HuH-7.5 (cell line): ENCODE measurements at places on chromosomes 13 and 19.

DNA sequence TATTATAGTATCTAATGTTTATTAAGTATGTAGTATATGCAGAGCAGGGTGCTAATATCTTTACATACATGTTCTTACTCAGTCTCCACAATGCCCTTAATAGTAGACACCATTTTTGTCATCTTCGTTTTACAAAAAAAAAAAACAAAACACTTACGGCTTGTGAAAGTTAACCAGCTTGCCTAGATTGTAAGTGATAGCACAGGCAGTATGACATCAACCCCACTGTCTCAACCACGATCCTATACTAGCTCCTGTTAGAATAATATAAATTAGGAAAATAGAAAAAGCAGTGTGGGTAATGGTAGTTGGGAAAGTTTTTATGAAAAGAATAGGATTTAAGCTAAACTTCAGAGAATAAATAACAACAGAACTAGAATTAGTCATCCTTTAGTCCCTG lies 34.3 kb downstream of the MICU2 start:
- DNase-seq, result no peak

DNA sequence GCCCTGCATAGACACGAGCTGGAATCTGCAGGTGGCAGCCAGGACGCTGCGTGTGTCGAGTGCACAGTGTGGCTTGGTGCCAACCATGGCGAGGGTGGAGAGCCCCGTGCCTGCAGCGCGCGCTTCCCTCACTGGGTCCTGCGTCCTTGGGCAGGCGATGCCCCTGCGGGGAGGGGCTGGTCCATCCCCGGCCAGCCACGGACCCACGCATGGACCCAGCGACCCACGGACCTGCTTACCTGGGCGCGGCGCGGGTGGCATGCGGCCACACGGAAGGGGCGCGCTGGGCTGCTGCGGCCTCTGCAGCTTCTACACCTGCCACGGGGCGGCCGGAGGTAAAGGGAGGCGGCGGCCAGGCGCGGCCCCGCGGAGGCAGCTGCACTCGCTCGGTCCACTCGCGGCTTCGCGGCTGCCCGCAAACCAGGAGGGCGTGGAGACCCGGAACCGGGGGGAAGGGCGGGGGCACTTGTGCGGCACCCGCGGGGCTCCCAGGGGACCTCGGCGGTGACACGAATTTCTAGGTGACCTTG lies 569 bp upstream of the MCF2L start:
- no peak for DNase-seq

- DNase-seq, result no peak
These were observed 7.3 kb upstream of the C13orf46 start for GRCh38 chr13:113981194-113981605.

GRCh38 chr13:93903909-93904308 lies 575.6 kb downstream of the DCT start:
- DNase-seq, result no peak

- DNase-seq, result no peak
These were observed 617.0 kb downstream of the UQCRFS1 start for GRCh38 chr19:28595722-28596480.

DNA sequence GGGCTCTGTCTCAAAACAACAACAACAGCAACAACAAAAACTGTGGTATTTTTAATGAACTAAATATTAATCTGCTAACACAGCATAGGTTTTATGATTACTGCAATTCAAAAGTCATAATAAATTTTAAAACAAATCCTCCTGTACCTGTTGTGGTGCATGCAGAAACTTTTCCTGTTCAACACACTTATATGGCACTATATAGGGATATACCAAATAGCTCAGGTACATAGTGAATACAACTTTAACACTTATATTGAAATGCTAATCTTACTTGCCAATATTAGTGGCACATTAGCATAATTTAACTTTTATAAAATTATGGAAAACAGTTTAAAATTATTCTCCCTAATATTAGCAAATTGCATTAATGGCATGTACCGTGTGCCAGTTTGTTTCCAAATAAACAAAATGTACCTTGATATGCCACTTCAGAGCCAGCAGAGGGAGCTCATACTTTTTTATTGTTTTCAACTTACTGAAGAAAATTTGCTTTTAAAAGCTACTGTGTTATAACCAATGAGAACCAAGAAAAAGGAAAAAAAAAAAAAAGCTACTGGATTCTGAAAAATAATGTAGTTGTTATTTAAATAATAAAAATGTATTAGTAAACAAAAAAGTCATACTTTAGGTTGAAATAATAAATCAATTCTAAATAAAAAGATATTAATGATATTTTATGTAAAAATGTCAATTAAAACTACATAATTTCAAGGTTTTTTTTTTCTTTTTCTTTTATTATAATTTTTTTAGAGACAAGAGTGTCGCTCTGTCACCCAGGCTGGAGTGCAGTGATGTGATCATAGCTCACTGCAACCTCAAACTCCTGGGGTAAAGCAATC lies 18.0 kb upstream of the RBM26 start:
- no peak for DNase-seq

GRCh38 chr19:19171821-19172532 lies 1.9 kb upstream of the MEF2B start:
- DNase-seq, result peak; percentile 96
